Esophagus muscularis mucosa (tissue), 4 donors: ENCODE measurements at places on chromosomes 2 and 18. TPM values are rescaled to one million over a fixed set of nuclear protein-coding genes. Genes with fewer than 3 reads are reported as not detected.

DNA sequence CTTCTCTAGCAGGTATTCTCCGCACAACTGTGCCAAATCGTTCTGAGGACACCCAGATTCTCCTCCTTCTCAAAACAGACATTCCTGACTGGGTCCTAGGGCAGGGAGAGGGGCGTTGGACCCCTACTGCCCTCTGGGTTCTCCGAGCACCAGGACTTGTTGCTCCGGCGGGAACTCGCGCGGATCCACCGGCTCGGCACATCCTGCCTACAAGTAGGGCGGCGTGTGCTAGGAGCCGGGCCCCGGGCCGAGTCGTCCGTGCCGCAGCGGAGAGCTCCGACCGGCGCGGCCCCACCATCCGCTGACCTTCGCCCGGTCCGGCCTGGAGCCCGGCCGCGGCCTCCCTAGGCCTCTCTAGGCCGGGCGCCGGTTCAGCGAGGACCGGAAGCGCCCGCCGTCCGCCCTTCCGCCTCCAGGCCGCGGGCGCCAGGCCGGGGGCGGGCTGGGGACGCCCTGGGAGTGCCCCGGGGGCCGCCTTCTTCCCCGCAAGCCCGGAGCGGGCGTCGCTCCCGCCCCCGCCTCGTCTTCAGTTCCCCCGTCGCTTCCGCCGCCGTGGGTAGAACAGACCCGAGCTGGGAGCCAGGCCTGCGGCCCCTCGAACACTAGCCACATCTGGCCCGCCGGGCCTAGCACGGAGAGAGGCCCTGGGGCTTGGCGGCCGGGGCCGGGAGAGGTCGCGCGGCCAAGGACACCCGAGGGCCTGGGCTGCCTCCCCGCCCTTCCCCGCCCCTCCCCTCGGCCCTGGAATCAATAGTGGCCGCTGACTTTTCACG, 7.6 kb upstream of the ONECUT2 start:
- no peak for DNase-seq

GRCh38 chr2:68425503-68425902, 41.6 kb downstream of the FBXO48 start:
- DNase-seq: peak; percentile 66

- no peak for DNase-seq
These were observed 563 bp downstream of the KIF3C start for GRCh38 chr2:25981596-25982272.

Gene NEB
- total RNA-seq: 0.23 TPM

Gene ABCG8
- not detected for total RNA-seq

Gene FSHR
- total RNA-seq: not detected
